A549 (cell line): ENCODE measurements at places on chromosomes 11 and 22. TPM values are rescaled to one million over a fixed set of nuclear protein-coding genes. Genes with fewer than 3 reads are reported as not detected.

- peak; percentile 63 for DNase-seq
These were observed 33.8 kb upstream of the DKK3 start for GRCh38 chr11:12042215-12042676.

The SMTNL1 gene
- polyA plus RNA-seq: not detected in 3 replicates

DNA sequence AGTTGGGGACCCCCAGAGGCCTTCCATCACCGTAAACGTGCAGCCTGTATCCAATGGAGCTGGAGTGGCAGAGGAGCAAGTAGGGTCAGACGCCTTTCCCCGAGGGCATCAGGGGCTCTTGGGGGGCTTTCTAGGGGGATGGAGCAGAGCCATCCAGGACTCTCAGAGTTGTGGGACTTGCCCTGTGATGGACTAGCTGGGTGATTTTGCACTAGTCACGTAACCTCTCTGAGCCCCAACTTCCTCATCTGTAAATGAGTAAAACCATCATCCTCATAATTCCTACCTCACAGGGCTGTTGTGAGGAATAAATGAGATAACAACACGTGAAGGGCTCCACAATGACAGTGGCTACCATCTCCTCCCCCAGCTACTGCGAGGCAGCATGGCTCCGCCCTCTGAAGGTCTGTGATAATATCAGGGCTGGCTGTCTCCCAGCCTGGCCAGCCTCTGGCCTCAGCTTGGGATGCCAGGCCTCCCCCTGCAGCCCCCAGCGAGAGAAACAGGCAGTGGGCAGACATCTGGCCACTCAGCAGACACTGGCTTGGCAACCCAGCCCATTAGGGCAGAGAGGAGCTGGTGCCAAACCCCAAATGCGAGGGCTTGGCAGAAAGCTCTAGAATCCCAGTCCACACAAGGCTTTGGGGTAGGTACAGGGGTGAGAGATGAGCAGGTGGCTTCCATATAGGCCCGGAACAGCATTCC is 6.7 kb downstream of the USP2 start:
- DNase-seq: no peak

- DNase-seq: no peak
These were observed 36.0 kb downstream of the DEPDC5 start for GRCh38 chr22:31789803-31790202.

GRCh38 chr11:11236498-11237059 is 116.5 kb downstream of the CSNK2A3 start:
- DNase-seq: no peak

The TTLL8 gene
- polyA plus RNA-seq: not detected in 3 replicates

The GRK2 gene
- polyA plus RNA-seq: 27.0 to 29.7 TPM (median 29.5 TPM) in 3 replicates

- DNase-seq: no peak
These were observed 16.8 kb upstream of the CCDC86 start for GRCh38 chr11:60825118-60825517.

The STK33 gene
- 4.8 to 5.7 TPM (median 5.2 TPM) in 3 replicates for polyA plus RNA-seq

GRCh38 chr11:121329781-121330395 is 37.3 kb downstream of the SC5D start:
- DNase-seq: no peak

DNA sequence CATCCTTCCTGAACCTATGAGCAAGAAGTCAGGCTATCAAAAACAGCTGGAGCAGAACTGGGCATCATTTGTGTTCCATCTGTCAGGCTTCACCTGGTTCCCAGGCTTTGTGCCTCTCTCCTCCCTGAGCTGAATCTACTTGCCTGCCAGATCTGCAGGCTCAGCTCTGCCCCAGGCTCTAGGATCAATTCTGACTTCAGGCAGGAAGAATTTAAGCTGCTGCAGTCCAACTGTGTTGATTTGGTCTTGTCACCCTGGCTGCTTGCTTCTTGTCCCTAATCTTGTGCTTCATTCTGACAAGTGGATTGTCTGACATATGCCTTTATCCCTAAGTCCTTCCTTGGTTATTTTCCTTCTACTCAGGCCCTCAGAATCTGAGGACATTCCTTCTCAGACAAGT is 31.6 kb upstream of the CADM1 start:
- no peak for DNase-seq

DNA sequence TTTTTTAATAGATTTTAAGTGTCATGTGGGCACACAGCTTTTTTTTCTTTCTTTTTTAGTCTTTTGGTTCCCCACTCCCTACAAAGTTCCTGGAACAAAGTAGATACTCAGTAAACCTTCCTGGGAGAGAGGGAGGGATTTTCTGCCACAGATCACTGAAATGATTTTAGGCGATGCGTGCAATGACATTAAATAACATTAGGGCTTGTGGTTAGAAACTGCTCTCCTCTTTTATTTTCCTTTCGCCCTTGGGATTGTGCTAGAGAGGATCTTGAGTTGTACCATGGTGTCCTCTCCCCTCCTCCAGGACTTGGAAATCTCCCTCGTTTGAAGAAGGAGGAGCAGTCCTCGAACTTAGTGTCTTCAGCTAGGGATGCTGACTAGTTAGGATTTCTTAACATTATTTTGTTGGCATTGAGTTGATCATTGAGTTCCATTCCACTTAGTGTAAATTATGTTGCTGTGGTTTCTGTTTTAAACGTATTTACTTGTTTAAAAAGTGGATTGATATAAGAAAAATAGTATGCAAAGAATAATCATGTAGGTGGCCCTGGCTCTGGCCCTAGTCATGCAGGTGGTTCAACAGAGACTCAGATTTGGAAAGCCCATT is 88.4 kb downstream of the TRAF6 start:
- no peak for DNase-seq

The PHLDB1 gene
- 17.9 to 20.0 TPM (median 19.4 TPM) in 3 replicates for polyA plus RNA-seq
